Transverse colon (tissue), 4 donors: ENCODE measurements at places on chromosomes 4 and X.

DNA sequence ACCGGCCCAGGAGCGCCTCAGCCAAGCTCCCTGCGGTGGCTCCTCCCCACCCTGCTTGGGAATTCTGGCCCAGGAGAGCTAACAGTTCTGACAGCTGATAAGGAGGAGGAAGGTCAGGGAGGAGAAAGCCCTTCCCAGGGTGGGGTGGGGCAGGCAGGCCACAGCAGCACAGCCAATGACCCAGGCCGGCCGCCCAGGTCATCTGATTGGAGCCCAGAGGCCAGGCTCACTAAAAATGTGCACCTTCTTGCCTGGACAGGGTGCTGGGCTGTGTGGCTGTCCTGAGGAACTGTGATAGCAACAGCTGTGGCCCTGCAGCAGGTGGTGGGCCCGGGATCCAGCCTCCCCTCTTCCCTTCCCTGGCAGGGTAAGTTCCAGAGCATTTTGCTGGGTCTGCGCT lies 17.2 kb upstream of the SH3TC1 start:
- no peaks in the 10 kb centered on the region for H3K36me3 ChIP-seq
- no peaks in the 10 kb centered on the region for H3K27me3 ChIP-seq
- H3K4me3 ChIP-seq = no peak overlapping the region

DNA sequence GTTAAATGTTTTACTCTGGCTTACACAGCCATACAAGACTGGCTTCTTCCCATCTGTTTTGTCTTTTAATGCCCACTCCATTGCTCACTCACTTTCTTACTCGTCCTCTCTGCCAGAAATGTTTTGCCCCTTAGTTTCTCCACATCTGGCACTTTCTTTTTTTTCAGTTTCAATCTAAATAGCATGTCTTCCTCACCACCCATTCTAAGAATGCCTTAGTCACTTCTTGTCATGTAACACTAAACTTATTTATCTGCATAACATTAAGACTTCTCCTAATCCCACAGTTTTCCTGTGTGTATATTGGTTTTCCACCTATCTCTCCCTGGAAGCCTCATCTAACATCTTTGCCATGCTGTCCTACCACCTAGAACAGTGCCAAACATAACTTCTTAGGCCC lies 119.3 kb downstream of the ADAMTS3 start:
- H3K4me1 ChIP-seq = no peaks in the 10 kb centered on the region
- no peak for DNase-seq
- no peak overlapping the region for H3K4me3 ChIP-seq
- no peaks in the 10 kb centered on the region for H3K36me3 ChIP-seq

DNA sequence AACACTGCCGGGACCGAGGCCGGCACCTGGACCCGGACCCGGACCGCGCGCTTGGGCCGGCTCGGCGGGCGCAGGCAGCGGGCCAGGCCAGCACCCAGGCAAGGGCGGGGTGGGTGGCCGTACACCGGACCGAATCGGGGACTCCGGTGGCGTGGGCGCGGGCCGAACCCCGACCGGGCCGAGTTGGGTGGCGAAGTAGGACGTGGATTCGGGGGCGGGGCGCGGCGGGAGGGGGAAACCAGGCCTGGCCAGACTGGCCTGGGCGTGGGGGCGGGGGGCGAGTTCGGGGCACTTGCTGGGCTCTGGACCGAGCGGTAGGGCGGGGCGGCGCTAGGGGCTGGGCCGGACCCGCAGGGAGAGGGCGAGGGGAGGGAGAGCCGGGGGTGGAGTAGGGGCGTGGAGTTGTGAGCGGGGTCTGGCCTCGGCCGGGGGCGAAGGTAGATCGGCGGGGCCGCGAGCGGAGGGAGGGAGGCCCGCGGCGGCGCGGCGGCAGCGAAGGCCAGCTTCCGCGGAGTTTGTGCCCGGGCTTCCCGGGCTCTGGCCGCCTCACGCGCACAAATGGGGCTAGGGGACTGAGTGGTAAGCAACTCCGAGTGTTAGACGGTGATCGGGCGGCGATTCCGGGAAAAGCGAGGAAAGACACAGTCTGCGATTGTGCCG lies 1.8 kb upstream of the BCORL1 start:
- H3K36me3 ChIP-seq = no peaks in the 10 kb centered on the region
- H3K27me3 ChIP-seq = no peaks in the 10 kb centered on the region
- H3K4me3 ChIP-seq = no peak overlapping the region
- peak; percentile 73 for DNase-seq
- peak overlapping the region; percentile 74 for H3K27ac ChIP-seq

DNA sequence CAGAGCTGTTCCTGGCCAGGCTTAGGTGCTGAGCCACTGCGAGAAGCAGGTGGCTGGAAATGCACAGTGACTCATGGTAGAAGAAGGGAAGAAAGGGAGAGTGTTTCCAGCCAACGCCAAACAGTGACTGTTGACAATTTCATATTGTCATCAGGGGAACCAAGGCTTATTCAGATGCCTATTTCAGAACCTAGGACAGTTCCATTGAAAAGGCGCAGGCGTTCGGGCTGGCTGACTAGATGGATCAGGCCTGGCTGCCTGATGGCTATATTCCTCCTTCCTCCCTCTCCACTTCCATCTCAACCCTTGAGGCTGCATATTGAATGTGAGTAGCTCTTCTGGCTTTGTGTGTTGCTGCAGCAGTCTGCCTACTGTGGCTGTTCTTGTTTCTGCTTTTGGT lies 73.0 kb upstream of the FRMPD4 start:
- no peak overlapping the region for H3K27ac ChIP-seq
- no peak overlapping the region for H3K4me3 ChIP-seq
- H3K27me3 ChIP-seq = no peaks in the 10 kb centered on the region
- H3K4me1 ChIP-seq = no peaks in the 10 kb centered on the region
- H3K36me3 ChIP-seq = no peaks in the 10 kb centered on the region
